ENCODE measurements at places on chromosomes 7 and 10.

- DNase-seq = no peak
These were observed 112.2 kb downstream of the SEMA3C start for GRCh38 chr7:80806663-80807062.

- DNase-seq = no peak
These were observed 4.4 kb upstream of the SMC3 start for GRCh38 chr10:110563132-110563531.

GRCh38 chr7:105978035-105978434 lies 15.0 kb downstream of the CDHR3 start:
- DNase-seq = no peak

DNA sequence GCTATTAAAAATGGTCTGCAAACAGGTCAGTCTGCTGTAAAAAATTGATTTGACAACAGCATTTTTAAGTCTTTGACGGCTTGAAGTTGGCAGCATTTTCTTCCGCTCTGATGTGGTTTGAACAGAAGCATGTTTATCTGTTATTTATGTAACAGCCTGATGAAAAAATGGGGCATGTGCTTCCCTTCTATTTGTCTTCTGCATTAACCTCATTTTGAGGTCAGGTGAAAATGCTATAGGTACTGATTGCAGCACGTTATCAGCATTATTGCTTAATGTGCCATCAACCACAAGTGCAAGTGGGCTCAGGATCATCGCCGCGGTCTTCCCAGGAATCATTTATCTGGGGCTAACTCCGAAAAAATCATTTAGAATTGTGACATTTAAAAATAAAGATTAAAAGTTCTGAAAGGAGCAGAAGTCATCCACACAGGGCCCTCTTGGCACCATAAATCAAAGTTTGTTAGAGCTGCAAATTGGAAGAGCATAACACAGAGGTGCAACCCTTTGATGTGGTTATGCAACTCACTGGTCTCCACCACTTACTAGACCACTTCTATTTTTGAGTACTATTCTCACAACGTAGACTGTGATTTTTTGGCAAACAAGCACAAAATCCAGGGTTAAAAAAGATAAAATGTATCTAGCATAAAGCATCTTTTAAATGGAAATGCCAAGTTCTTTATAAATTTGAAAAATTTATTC lies 307.7 kb downstream of the MDFIC start:
- no peak for DNase-seq

DNA sequence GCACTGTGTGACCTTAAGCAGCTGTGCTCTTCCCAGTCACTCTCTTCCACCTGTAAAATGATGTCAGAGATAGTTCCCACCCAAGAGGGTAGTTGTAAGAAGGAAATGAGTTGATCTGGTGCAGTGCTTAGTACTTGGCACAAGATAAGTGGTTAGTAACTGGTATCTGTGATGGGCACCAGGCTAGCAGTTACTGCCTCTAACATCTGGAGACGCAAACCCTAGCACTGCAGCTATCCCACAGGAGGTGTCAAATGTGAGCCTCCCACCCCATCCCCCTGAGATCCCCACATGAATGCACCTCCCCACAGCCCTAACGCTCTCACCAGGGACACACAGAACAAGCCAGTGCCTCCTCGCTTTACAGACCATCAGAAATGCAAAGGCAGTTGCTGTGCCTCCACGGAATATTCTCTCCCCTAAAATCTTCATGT lies 72.0 kb downstream of the KCNMA1 start:
- no peak for DNase-seq

DNA sequence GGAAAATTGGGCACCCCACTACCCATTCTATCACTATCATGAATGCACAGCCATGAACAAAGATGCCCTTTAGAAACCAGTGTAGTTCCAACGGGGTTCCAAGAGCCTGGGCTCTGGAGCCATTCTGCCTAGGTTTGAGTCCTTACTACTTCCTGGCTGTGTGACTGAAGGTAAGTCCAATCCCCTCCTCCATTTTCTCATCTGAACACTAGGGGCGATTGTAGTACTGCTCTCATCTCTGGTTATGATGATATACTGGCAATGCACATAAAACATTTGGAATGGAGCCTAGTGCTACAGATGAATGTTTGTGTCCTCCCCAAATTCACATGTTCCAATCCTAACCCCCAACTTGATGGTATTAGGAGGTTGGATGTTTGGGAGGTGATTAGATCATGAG lies 28.1 kb upstream of the CDH23 start:
- no peak for DNase-seq

DNA sequence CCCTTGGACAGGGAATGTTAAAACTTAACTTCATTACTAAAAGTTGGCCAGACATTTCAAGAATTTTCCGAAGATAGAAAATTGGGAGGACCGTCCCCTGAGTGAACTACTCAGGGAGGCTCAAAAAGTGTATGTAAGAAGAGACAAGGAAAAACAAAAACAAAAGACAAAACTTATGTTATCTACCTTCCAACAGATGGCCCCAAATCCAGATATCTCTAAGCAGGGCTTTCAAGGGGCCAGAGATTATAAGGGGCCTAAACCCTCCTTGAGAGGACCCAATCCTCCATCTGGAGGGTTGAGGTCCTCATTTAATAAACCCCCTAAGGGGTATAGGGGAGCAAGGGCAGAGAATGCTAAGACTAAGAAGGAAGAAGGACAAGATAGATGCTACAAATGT lies 203.6 kb downstream of the SH2D4B start:
- DNase-seq = no peak

DNA sequence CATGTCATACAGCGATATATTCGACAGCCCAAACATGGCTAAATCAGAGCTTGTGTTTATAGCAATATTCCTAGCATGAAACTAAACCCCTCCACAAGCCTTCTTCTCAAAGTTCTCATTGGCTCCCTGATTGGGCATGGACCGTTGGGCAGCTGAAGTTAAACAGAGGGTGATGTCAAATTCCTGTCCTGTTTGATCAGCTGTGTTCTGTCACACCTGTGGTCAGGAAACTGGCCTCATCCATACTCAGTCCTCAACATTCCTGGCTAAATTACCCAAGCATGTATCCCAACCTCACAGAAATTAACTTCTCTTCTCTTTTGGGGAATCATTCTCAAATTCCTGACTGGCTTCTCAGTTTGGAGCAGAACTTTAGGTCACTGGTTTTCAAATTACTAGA lies 107.9 kb downstream of the ODAD2 start:
- DNase-seq = no peak

GRCh38 chr10:58992830-58993460 lies 183.5 kb upstream of the PHYHIPL start:
- no peak for DNase-seq

GRCh38 chr7:80916770-80917741 lies 1.8 kb downstream of the SEMA3C start:
- no peak for DNase-seq

DNA sequence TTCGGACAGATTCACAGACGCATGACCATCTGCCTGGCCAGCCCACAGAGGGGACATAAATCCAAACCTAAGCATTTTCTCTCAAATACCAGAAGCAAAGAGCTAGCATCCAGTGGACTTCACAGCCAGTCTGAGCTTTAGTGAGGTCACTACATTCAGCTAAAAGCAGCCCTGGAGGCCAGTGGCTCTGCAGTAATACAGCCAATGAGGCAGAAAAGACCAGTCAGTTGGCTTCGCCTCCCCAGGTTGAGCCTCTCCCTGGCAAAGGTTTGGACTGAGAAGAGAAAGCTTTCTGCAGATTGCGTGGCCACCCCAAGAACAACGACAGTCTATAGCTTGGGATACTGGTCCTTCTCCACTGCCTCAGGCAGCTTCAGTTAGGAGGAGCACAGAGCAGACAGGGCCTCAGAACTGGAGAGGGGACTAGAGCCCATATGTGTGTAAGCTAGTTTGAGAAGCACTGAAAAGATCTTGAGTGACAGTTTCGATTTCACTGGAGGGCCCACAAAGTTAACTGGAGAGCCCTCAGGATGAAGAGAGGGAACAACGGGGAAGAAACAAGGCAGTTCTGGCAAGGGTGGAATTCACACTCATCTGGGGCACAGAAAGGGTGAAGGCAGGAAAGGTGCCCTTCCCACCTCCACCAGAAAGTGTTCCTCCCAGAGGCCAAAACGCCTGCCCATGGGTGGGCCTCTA lies 3.8 kb downstream of the WDR91 start:
- no peak for DNase-seq

- DNase-seq = no peak
These were observed 177.4 kb downstream of the PCLO start for GRCh38 chr7:82985144-82985802.

- no peak for DNase-seq
These were observed 13.4 kb downstream of the CPVL start for GRCh38 chr7:29132980-29133379.

DNA sequence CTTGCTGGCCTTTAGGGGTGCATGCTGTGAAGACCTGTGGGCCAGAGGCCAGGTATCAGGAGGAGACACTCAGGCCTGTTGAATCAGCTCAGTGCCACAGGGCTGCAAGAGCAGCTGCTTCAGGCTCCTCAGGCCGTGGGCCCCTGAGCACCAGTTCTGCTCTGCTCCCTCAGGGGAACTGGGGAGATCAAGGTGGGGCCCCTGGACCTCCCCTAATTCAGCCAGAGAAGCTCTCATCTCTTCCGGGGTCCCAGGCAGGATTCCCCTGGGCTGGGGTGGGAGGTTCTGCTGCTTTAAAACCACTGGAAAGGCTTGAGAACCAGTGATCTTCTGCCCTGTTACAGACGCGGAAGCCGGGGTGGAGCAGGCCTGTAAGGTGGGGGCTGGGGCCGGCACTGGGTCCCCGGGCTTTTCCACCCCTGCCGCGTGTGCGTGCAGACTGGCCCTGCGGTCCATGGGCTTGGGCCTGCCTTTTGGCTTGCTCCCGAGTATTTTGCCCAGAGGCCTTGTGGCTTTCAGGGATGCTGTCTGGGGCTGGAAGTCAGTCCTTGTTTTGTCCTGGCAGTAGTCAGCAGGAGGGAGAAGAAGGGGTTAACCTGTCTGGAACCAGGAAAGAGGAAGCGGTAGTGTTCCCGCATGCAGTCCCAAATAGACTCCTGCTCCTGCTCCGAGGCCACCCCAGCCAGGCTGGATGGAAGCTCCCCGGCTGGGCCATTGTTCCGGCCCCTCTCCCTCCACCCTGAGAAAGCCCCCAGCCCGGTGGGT lies 74.3 kb downstream of the LHPP start:
- no peak for DNase-seq

DNA sequence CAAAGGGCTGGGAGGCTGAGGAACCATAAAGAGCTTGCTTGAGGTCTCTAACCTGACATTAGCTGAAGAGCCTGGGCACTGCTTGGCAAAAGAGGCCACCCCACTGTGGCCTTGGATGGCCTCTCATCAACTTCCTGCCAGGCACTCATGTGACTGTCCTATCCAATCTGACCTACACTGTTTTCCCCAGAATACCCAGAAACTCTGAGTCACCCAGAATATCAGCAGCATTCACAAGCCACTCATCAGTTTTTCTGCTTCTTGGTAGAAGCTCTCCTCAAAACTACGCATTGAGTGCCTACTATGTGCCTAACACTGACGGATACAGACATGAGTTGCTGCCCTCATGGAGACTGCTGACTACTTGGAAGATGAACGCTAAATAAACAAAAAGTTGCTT lies 4.1 kb upstream of the NT5C2 start:
- DNase-seq = no peak

GRCh38 chr7:66301249-66301648 lies 96.1 kb downstream of the TPST1 start:
- no peak for DNase-seq

DNA sequence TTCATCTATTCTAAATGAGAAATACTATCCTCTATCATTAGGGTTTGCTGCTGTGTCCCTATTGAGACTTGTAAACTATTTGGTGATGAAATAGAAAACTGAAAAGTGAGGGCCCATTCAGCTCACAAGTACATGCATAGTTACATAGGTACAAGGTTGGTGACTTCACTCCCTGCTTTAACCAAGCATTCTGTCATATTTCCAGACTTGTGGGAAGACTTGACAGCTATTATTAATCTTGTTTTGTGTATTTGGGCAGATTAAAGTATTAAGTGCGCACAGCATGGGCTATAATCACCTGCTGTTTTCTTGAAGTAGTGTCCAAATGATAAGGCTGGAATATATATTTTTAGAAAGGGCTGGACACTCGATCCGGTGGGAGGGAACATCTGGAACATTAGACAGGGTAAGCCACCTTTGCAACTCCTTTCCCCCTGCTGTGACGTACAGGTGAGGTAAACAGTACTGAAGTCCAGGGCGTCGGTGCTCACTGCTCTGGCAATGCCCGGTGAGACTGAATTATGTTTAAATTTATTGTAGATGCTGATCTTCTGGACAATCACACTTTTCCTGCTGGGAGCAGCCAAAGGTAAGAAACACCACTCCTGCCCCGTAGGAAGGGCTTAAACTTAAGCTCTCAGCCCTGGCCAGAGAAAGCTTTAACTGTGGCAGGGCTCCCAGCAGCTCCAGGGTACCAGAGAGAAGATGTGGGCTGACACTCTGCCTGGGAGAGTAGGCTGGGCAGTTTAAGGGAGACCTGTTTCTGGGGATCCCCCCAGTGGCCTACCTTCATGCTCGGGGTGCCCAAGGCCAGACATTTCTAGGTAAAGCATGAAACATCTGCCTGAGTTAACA lies at the start of gene PNLIPRP1:
TSS of gene PNLIPRP1 (plus strand) at position 370 of the 855 bp plus-strand sequence. CDS start at position 541, 171 bp downstream.
- DNase-seq = no peak

GRCh38 chr7:119720541-119720940 lies 552.4 kb upstream of the KCND2 start:
- DNase-seq = no peak

GRCh38 chr10:37582237-37582636 lies 275.2 kb downstream of the ZNF248 start:
- no peak for DNase-seq

GRCh38 chr10:7928536-7928935 lies 110.2 kb downstream of the TAF3 start:
- no peak for DNase-seq

DNA sequence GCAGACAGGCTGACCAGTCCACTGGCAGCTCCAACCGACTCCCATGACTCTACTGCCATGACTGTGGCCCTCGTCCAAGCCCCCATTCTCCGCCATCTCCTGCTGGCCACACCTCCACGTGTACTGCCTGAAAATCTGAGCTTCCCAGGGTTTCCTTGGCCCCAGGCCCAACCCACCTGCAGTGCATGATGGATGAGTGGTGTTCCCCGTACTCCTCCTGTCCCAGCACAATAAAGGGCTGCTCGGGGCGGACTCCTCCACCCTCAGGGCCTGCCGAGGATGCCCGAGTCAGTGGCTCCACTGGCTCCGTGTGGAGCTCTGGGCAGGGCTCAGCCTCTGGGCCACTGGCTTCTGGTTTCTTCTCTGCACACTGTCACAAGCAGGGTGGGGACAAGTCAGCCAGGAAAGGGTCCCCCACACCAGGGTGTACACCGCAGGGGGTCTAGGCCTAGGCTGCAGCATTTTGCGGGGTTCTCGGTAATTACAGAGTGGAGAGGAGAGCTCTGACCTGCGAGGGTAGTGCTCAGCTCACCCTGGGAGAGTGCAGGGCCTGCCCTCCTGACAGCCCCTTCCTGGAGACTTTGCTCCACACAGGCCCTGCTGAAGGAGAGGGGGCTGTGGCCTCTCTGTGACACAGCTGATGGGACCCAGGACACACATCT lies 15.2 kb downstream of the WDR91 start:
- no peak for DNase-seq

GRCh38 chr7:70484255-70484654 lies 647.7 kb upstream of the GALNT17 start:
- no peak for DNase-seq

GRCh38 chr10:47188156-47188555 lies 111.8 kb upstream of the GDF10 start:
- DNase-seq = no peak

GRCh38 chr7:139182363-139182762 lies 48.7 kb upstream of the UBN2 start:
- no peak for DNase-seq

- DNase-seq = no peak
These were observed 91.7 kb downstream of the SLC25A40 start for GRCh38 chr7:87784424-87784823.

GRCh38 chr10:95290461-95291364 lies at the start of gene PDLIM1:
Gene PDLIM1 (minus strand): TSS chr10:95291003. CDS start chr10:95290915, 88 bp downstream.
- peak; percentile 16 for DNase-seq

GRCh38 chr7:95321720-95322119 lies 2.6 kb downstream of the PON1 start:
- no peak for DNase-seq

Data from esophagus squamous epithelium (tissue), 5 donors.